ENCODE measurements at places on chromosomes 2 and 18.

- peak; percentile 92 for DNase-seq
Observed at GRCh38 chr2:152200565-152201465, 25.3 kb upstream of the STAM2 start.

GRCh38 chr2:70724366-70724765 is 43.6 kb downstream of the ADD2 start:
- no peak for DNase-seq

- peak; percentile 95 for DNase-seq
Observed at GRCh38 chr2:105789745-105790460, 45.2 kb downstream of the NCK2 start.

DNA sequence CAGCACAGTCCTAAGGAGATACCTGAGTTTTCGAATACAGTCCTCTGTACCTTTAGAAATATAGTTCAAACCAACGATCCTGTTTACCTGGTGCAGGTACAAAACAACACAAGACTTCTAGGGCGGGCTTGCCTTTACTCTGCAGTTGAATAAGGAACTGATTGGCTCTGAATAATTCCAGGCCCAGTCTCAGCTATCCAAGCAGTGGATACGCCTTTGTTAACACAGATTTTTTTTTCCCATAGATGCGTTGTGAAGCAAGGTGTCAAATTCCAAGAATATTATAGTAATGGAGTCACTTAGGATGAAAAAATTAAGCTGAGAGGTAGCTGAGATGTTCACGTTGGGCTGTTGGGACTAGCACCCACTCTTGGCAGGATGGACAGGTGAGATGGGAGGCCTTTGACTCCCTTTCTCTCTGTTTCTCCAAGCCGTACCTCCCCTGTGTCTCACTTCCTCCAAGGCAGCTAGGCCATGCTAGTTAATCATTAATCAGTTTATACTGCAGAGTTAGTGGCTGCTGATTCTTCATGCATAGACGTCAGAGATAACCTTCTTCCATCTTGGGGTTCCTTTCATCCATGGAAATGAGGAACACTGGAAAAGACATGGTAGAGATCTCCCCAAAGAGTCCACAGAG is 380.8 kb upstream of the ACVR2A start:
- no peak for DNase-seq

DNA sequence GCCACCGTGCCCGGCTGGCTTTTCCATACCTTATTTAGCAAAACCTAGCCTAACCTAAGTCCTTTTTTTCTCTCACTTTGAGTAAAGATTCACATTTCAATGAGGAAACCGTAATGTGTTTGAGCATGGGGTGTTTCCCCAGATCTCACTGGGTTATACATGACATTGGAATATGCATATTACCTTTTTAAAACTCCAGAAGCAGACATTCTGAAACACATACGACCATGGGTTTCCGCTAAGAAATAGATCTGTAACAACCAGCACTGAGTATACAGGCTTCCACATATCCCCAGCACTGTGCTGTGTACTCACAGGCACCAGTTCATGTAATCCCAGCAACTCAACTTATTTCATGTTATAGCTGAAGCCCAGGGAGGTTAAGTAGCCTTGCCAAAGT is 41.0 kb upstream of the FOSL2 start:
- DNase-seq = no peak

Data from Kasumi-1 (cell line).